Bronchial smooth muscle cell (primary cell): ENCODE measurements at places on chromosomes 1 and 21. TPM values are rescaled to one million over a fixed set of nuclear protein-coding genes. Genes with fewer than 3 reads are reported as not detected.

Gene CR2
- total RNA-seq: not detected in 2 replicates

Gene TNFRSF14
- 21.3 and 33.7 TPM in 2 replicates for total RNA-seq

Gene MAPKAPK2
- total RNA-seq: 21.7 and 27.4 TPM in 2 replicates

Gene LCE2B
- not detected in 2 replicates for total RNA-seq

Gene NAV1
- 11.2 and 14.3 TPM in 2 replicates for total RNA-seq
